ENCODE measurements at places on chromosomes 4 and X.

DNA sequence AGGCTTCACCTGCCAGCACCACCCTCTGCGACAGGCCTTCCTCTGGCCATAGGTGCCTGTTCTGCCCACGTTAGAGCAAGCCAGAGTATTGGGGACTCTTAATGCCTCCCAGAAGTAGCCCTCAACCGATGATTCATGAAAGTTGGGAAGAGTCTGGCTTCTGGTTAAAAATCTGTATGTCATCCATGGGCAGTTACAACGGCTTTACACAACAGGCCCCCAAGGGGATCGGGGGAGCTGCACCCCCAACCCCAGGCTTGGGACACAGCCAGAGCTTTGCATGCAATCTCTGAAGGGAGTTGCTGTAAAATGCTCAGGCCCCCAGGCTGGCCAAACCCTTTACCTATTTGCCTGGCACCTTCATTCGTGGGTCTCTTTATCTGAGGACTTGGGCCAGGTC, 5.4 kb upstream of the CYTL1 start:
- DNase-seq, result no peak

DNA sequence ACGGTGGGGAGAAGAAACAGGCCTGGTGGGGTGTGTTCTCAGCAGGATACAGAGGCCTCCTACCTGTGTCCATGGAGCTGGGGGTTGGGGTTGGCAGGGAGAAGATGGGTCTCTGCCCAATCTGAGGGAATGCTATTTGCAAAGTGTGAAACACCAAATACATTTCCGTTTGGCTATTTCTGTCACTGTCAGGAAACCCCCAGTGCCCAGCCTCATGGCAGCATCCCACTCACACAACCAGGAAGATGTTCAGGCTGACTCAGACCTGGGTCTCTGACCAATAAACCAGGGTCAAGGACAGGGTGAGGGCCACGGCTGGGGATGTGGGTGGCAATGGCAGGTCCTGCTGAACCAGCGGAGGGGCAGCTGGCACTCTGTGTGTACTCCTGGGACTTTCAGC, 41.3 kb downstream of the BCOR start:
- no peak for DNase-seq

DNA sequence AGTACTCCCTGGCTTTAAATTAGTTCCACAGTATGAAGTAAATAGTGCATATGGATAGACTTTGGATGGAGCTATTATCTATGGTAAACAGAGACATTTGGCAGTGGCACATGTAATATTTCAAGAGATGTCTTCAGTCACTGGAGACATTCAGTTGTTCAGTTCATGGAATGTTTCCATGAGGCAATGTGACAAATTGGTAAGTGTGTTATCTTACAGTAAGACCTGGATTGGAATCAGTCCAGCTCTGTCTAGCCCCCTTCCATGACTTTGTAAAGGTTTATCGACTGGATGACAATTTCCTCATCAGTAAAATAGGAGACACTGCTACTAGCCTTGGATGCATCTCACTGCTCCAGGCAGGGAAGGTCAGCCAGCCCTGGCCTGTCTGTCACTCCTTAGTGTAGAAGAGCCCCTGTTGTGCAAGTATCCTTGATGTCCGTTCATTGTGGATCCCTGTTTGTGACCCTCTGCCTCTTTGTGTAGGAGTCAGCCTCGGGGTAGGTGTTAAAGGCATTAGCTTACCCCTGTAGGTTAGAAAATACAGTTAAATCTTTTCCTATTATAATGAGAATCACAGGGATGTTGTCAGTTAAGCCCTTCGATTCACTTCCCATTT, 335.9 kb downstream of the ANK2 start:
- no peak for DNase-seq

- no peak for DNase-seq
Observed at GRCh38 chrX:97524997-97525396, 641.3 kb downstream of the RPA4 start.

GRCh38 chrX:19568422-19568821, 53.1 kb upstream of the MAP3K15 start:
- DNase-seq, result no peak

GRCh38 chr4:35503435-35503834, 740.9 kb downstream of the ARAP2 start:
- DNase-seq, result no peak

DNA sequence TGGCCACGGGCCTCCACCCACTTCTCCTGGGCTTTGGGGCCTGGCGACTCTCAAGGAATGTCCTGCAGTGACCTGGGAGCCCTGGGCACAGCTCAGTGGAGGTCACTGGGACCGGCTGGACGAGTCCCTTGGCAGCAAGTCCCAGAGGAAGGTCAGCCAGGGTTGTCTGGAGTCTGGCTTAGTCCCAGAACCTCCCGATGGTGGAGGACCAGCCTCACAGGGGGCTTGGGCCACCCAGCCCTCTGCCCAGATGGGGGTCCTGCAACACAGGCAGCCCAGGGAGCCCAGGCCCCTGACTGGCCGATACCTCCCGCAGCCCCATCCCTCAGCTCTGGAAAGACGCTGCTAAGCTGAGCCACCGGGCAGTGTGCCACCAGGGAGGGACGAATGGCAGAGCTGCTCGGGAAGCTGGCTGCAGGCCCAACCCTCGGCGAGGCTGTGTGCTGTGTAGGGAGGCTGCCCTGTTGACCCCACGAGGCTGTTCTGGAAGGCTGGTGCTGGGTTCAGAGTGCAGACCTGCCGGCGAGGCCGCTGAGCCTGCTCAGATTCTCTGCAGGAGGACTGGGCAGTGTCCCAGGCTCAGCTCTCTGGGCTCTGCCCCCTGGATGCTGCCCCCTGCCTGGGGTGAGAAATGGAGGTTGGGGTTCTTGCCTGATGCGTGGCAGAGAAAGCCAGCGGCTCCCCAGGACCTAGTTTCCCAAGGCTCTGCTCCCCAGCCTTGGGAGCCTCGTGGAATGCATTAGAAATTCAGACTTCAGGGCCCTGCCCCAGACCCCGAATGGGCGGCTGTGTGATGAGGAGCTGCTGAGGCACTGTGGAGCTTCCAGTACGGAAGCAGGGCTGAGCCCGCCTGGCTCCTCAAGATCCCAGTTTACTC, 61.7 kb downstream of the ADRA2C start:
- no peak for DNase-seq

DNA sequence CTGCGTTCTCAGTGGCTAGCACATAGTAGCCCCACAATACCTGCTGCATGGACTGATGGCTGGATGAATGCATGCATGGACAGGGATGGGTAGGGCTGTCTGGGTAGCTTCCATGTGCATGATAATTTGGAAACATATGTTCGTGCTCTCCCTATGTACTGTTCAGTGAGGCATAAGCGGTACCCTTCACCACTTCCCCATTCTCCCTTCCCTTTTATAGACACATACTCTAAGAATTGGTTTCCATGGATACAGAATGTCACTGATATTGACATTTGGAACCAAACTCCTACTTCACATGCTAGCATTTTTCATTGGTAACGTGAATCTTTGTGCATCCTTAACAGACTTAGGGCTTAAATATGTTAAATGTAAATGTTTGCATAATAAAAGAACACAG, 20.4 kb downstream of the USP46 start:
- DNase-seq, result no peak

- no peak for DNase-seq
Observed at GRCh38 chrX:2267890-2268289, 232.9 kb downstream of the DHRSX start.

GRCh38 chr4:181964731-181965130, 278.5 kb upstream of the TENM3 start:
- DNase-seq, result no peak

DNA sequence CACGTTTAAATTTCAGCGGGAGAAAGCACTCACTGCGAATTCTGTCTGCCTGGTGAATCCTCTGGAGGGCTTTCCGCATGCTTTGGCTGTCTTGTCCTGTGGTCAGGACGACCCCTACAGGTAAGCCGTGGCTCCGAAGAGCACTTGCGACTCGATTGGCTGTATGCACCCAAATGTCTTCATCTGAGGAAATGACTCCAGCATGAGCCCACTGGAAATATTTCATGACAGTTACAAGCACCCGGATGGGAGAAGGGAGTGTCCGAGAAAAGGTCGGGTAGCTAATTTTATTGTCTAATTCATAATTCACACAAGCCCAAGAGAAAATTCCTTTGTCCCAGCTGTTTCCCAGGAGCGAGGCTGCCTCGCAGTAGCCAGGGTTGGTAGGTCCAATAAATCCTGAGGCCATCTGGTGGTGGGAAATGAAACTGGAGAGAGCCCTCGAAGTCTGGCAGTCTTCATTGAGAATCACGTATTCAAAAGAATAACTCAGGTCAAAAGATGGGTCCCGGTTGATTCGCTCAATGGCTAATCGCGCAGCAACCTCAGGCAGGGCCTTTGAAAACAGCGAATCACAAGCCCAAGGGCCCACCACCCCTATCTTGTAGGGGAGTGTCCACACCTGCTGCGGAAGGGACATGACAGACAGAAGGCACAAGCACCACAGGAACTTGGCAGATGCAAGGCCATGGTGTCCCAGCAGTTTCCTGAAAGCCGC, 6.6 kb downstream of the GUCY2F start:
- no peak for DNase-seq

DNA sequence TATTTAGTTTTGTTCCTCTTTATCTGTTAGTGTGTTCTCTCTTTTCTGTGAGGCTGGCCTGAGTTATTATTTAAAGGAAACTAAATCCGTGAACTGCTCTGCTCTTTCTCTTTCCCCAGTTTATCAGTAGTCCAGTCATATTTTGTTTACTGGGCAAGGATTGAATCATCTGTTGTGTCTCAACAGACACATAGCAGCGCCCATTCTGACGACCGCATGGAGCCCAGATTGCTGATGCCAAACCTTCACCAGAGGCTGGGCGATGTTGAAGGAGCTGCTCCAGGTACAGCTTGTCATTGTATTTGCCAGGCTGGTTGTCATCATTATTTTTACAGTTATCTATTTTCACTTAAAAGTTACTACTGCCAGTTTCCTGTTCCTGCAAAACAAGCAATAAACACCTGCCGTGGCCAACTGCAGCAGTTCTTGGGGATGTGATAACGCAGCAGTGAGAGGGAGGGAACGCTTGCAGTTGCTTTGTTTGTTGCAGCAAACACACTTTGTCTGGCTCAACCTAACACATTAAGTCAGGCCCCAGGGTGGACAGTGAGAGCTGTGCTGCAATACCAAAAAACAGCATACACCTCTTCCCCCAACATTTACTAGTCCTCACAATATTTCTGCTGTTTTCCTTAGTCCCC, 10.1 kb downstream of the REELD1 start:
- DNase-seq, result no peak

GRCh38 chrX:110120025-110120424, 117.1 kb downstream of the TMEM164 start:
- no peak for DNase-seq

- no peak for DNase-seq
Observed at GRCh38 chrX:153612413-153612812, 13.5 kb upstream of the CCNQ start.

Measured in CD4-positive, alpha-beta T cell treated with Interleukin-1 beta for 1 hour (primary cell).